OCI-LY7 (cell line): ENCODE measurements at places on chromosomes 13 and 19.

- DNase-seq: no peak
Observed at GRCh38 chr13:41220401-41220800, 26.0 kb upstream of the KBTBD7 start.

DNA sequence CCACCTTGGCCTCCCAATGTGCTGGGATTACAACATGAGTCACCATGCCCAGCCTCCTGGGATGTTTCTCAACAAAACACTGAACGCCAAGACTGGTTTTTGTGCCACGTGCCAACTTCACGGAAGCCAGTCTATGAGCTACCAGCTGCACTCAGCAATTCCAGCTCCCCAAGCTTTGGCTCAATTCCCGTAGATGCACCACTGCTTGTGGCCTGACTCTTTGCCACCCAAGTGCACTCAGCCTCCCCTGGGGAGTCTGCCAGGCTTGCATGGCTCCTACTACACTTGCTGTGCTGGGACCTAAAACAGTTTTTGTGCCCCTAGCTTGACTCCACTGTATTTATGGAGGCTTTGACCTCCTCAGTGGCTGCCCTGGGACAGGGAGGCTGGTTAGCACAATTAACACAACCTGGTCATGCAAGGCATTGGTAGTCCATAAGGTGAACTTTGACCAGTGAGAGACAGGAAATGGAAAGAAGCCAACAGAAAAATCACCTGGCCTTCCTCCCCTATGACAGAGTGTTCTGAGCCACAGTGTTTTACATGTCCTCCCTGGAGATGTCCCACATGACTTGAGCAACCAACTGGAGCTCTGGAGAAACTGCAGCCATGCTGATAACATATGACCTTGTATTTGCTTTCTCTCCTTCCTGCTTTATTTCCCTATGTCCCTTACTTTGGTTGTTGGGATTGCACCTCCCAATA is 1173.1 kb downstream of the UQCRFS1 start:
- DNase-seq: no peak

DNA sequence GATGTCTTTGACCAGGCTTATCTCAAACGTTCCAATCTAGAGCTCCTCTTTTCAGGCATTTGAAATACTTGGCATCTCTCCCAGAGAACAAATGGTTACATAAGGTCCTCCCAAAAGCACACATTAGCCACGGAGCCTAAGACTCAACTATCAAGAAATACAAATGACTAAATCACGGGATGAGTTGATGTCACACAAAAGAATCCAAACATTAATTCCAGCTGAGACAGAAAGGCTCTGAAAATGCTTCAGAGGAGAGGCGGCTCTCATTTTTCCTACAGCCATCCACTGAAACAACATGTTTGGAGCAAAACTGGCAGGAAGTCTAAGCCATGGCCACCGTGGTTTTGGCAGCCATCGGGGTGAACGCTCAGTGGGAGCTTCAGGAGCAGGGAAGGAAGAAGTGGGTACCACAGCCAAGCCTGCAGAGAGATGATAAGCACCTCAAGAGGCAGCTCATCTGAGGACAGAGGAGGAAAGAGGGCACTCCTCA is 122.5 kb downstream of the STK24 start:
- no peak for DNase-seq

DNA sequence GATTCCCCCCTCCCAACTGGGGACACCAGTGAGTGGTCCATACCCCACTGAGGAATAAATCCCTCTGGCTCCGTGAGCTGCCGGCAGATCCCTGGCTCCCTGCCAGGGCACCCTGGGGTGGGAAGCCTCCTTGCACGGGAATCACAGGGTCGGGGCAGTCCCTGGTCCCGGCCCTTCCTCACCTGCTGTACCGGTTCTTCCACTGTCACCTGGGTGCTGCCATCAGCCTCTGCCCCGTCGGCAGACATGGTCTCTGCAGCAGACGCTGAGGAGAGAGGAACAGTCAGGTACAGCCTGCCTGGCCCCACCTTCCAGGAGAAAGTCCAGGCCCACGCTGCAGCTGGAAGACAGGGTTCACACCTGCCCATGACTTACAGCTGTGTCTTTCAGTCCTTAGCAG is 6.3 kb downstream of the PLIN3 start:
- no peak for DNase-seq

DNA sequence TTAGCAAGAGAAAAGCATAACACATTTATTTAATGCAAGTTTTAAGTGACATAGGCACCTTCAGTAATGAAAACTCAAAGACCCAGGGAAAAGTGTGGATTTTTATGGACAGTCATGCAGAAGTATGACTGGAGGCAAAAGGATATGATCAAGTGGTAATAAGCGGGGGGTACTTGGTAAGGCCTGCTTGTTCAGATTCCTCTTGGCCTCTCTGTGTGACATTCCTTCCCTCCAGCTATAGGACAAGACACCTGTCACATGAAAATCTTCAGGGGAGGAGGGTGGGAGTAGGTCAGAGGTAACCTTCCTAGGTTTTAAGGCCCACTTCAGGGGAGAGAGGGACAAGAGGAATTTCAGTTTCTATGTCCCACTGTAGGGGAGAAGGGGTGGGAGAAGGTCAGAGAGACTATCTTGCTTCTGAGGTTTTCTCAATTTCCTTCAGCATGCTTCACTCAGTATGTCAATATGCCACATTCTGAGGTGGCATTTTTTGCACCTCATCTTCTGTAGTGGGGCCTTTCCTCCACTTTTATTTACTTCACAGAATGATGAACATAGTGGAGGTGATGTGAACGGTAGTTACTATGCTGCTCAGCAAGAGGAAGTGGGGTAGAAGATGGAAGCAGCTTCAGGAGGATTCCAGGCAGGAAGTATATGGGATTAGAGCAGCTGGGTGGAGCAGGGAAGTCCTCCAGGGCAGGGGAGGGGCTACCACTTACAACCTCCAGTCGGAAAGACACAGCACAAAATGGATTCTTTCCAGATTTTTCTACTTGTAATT is 73.2 kb upstream of the RFC3 start:
- DNase-seq: peak; percentile 65

DNA sequence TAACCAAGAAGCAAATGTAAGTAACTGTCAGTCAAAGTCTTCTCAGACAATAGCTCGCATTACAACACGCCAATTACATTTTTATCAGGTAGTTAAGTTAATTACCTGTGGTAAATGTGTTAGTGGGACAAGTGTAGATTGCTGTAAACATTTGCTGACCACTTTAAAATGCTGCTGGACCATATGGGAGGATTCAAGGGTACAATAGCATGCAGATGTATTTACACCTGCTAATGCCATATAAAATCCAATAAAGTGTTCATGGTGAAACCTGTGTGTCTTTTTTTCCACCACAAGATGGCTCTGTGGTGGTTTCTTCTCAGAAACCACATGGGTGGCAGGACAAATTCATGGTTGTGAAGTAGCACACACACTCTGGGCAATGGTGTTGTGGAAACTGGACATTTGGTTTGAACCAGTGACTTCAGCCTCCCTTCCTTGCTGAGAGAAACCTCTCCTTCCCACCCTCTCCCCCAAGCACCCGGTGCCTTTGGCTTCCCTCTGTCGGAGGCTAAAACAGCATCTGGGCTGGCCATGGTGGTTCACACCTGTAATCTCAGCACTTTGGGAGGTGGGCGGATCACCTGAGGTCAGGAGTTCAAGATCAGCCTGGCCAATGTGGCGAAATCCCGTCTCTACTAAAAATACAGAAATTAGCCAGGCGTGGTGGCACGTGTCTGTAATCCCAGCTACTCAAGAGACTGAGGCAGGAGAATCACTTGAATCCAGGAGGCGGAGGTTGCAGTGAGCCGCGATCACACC is 18.1 kb upstream of the GTF3A start:
- peak; percentile 68 for DNase-seq

DNA sequence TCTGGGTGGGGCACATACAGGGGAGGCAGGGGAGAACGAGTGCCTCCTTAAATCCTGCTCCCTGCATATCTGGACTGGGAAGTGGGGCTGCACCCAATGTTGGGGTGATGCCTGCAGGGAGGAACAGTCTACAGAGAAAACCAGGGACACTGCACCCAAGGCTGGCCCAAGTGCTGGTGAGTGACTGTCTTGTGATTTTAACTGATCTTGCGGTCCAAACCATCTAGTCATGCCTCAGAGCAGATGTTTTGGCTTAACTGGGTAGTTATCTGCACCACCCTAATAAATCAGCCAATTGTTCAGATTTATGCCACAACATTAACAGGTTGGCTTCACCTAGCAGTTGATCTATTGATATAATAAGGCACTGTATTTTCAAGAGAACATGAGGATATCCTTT is 219.2 kb upstream of the IRS2 start:
- DNase-seq: no peak

DNA sequence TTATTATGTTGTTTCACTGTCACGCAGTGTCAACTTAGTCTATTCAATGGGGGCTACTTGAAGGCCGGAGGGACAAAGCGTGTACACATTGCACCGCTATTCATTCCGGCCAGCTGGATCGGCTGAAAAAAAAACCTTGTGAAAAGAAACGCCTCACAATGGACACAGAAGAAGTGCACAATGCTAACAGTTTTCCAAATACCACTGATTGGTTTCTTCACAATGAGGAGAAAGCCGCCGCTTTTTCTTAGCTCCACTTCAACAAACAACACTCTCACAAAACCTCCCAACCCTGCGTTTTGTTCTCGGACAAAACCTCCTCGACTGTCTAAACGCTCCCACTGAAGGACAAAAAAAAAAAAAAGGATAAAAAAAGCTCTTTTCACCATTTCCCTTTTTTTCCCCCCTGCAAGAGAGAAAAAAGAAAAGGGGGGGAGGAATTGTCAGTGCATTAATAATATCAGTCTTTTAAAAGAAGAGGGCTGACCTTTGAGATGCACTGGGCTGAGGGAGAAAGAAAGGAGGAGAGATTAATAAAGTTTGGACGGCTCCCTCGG is 5.4 kb downstream of the SOX21 start:
- no peak for DNase-seq

GRCh38 chr13:79936368-79937136 is 404.4 kb downstream of the SPRY2 start:
- DNase-seq: no peak

DNA sequence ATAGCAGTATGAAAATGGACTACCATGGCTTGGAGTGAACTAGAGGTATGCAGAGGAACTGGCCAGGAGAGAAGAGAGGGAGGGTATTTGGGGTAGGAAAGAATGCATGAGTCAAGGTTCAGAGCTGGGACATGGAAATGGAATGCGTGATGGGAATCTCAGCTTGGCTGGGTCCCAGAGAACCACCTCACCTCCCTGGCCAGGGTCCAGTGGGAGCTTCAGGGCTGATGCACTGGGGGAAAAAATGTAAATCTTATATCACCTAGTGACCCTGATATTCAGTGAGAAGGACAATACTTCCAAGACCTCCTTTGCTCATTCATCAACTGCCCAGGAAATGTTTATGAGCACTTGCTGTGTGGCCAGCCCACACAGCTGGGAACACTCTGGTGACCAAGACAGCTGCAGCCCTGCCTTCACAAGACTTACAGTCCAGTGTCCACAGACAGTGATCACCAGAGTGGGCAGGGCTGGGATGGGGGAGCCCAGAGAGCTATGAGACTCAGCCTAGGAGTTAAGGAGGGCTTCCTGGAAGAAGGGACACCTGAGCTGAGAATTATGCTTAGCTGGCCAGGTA is 12.8 kb downstream of the IGSF23 start:
- DNase-seq: no peak
